HCT116 (cell line): ENCODE measurements at places on chromosomes 5 and 9. TPM values are rescaled to one million over a fixed set of nuclear protein-coding genes. Genes with fewer than 3 reads are reported as not detected.

DNA sequence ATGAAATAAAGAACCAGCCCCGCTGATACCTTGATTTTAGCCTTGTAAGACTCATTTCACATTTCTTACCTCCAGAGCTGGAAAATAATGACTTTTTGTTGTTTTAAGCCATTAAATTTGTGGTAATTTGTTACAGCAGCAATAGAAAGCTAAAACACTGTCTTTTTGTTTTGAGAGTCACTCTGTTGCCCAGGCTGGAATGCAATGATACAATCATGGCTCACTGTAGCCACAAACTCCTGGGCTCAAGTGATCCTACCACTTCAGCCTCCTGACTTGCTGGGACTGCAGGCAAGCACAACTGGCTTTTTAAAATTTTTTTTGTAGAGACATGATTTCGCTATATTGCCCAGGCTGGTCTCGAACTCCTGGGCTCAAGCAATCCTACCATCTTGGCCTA, 34.7 kb upstream of the MYO10 start:
- no peak for DNase-seq

- no peak for DNase-seq
These were observed 72.1 kb downstream of the NIPBL start for GRCh38 chr5:36948650-36949049.

DNA sequence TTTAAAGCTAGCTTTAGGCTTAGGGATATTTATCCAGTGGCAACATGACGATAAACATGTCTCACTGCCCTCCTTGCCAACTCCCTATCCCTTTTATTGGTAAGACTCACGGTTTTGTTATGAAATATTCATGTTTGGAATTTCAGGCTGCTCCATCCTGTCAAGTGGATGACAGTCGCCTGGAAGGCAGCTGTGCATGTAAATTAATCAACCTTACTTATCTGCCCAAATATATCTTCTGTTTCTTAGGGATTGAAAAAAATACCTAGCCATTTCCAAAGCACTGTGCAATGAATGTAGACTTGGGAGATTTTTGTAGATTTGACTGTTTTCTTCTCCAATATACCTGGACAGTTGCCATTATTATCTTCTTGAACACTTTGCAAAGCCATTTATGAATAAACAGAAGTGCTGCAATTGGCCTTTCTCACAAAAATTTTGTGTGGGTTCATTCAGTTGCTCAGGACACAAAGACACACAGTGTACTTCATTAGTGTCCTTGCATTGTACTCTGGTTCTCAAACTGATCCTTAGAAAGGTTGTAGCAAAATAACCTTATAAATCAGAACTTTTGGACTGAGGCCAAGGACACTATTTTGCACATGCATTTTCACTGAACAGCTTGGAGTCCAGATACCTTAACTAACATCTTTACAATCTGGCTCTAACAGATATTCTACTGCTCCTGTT, 889.4 kb upstream of the SEMA6A start:
- DNase-seq = no peak

GRCh38 chr9:36319183-36319582, 60.9 kb upstream of the GNE start:
- DNase-seq = no peak

- DNase-seq = no peak
These were observed 83.4 kb downstream of the ACTL7B start for GRCh38 chr9:108772301-108772894.

GRCh38 chr5:68406767-68407241, 191.2 kb downstream of the PIK3R1 start:
- no peak for DNase-seq

GRCh38 chr5:143793249-143793648, 18.7 kb upstream of the HMHB1 start:
- DNase-seq = no peak

GRCh38 chr9:126057121-126057825, 269.4 kb upstream of the MVB12B start:
- DNase-seq = no peak

DNA sequence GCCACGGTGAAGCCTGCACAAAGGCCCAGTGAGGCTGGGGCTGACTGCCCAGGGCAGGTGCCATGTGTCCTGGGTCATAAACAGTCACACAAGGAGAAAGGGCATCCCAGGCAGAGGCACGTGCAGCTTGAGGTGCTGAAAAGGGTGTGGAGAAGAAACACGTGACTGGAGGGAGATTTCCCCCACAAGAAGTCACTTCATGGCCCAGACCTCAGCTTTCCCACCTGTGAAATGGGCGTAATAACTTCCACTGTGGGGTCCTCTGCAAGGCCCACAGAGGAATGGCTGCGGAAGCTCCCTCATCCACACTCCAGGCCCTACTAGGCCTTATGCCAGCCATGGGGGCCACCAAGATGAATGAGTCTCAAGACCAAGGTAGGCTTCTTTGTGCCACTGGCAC, 20.1 kb upstream of the CPLX2 start:
- no peak for DNase-seq

DNA sequence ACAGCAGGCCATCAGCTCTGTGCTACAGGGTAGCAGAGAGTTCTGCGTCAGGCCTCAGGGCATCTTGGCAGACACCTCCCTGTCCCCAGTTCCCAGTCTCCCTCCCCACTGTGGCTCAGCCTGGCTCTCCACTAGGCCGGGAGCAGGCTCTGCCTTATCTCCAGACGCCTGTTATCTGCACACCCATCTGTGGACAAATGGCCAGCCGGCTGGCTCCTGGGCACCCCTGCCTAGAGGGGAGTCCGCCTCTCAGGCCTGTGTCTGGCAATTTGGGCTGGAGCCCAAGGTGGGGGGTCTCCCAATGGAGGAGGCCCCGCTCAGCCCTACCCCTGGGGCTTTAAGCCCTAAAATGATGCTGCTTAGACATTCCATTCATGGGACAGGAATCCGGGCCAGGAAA, 39.2 kb upstream of the HAND1 start:
- no peak for DNase-seq

GRCh38 chr5:109882546-109882945, 192.8 kb downstream of the MAN2A1 start:
- no peak for DNase-seq

DNA sequence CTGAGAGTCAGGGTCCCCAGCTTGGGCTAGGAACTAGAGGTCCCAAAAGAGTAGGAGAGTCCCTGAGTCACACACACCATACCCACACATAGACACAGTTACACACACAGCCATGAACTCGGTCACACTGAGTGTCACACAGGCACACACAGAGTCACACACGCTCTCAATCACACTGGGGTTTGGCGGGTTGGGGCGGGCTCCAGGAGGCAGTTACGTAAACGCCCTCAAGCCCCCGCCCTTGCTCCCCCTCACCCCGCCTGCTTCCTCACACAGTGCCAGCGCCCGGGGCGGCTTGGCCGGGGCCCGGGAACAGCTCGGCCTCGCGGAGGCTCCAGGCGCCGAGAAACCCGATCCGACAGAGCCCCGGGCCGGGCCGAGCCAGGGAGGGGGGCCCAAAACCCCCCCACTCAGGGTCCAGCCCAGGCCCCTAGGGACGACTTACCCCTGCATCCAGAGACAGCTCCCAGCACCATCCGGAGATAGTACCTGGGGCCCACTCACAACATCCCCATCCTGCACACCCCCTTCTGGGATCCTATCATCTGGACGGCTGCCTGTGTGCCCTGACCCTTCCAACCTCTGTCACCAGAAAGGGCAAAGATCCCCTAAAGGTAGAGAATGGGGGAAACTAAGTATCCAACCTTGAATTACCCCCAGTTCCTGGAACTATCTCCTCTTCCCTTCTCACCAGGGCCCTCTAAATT, 3.5 kb upstream of the CNTFR start:
- DNase-seq = no peak

GRCh38 chr5:125390326-125390725, 643.9 kb upstream of the ZNF608 start:
- DNase-seq = no peak

- DNase-seq = no peak
These were observed 16.5 kb downstream of the AGXT2 start for GRCh38 chr5:35031276-35031675.

GRCh38 chr9:121399883-121400607, 30.0 kb upstream of the STOM start:
- DNase-seq = peak; percentile 74

The MRPL50 gene
- 14.6 TPM for total RNA-seq

The CSF1R gene
- total RNA-seq = 0.17 TPM

The WNK2 gene
- total RNA-seq = 24.4 TPM
